ENCODE measurements at places on chromosomes 2 and 18.
A peak's percentile ranks its signal among the peaks of the same experiment; 100 is the strongest.

DNA sequence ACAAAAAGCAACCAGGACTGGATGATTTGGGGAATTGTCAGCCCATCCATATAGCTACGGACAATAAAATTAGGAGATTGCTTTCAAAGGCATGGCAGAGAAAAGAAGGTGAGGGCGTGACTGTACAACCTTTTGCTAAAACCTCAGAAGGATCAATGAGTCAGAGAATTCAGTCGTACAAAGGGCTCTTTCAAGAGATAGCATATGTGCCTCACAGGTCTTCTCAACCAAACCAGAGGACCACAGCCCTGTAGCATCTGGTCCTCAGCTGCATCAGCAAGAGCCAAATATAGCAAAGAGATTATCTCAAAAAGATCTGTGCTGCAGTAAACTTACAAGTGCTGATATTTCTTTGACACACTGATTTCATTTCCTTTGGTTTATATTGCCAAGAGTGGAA is 149.9 kb upstream of the RAB6C start:
- DNase-seq: no peak

DNA sequence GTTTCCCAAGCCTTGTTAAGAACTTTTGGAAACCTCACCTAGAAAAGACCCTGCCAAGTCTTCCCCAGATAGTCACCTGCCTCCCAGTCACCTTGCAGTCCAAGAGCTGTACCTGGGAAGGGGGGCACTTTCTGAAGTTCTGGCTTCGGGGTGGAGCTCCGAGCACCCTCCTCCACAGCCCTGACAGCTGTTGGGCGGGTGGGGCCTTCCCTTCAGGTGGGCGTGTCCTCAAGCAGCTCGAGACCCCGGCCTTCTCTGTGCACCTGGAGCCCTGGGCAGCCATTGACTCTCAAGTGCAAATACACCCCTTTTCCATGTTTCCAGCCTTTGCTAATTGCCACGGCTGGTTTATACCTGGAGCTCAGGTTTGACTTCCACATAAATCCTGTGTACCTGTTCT is 37.0 kb upstream of the IGFBP5 start:
- no peak for DNase-seq

DNA sequence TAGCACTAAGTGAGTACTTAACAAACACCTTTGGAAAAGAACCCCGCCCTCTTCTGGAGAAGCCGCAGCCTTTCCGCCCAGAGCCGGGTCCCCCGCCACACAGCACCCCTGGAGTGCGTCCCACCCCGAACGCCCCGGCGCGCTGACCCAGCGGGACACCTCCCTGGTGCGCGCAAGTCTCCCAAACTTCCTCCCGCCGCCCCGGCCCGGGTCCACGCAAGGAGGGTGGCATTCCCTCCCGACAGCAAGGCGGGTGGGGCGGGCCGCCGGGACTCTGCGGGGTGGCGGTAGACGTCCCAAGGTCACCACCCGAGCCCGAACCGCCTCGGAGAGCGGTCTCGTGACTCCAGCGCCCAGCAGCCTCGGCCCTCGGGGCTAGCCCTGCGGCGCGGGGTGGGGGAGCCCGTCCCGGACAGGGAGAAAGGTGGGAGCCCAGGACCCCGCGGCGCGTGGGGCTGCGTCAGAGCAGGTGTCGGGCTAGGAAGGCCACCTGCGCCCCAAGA is 598 bp downstream of the CCDC93 start:
- DNase-seq: peak; percentile 23

DNA sequence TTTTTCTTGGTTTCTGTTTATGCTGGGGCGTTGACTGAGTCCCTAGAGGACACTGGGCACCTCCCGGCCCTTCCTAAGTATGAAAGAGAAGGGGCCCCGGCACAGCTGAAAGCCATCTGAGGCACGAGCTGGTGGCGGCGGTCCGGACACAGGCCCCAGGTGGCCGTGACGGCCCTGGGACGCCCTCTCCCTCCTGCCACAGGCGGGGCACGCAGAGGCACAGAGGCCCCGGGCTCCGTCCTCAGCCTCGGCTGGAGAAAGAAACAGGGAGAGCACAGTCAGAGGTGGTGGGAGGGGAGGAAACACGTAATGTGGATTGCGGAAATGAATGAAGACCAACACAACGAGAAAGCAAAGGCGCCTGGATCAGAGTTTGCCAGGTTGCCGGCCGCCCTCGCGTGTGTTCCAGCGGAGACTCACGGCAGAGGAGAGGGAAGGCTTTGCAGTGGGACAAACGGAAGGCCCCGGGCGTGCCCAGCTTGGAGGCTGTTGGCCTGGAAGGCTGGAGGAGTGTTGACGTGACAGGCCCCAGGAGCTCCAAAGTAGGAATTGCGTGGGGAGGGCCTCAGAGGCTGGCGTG is 119.1 kb downstream of the PTGR3 start:
- no peak for DNase-seq

DNA sequence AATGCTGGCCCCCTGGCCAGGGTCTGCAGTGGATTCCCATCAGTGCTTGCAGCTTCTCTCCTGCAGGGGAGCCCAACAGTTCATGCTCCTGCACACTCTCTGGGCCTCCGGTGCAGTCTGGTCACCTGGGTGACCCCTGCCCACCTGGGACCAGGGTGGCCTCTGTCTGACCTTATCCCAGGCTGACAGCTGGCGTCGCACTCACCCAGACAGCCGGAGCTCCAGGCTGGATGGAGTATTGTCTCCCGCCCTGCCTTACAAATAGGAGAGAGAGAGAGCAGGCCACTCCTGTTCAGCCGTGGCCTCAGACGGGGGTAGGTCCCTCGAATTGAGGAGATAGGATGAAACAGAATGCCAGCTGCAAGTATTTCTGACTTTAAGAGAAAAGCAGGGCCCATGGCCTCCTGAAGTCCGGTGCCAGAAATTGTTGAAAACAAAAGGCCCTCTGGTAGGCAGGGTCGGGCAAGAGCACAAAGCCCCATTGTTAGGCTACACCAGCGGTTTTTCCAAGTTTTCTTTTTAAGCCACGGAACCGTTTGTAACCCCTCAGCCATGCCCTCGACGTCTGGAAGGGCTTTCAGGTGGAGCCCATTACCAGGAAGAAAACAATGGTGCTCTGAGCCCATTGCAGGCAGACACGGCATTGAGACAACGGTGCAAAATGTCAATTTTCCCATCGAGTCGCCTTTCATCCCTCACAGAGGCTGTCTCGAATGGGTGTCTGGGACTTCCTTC is 258.4 kb downstream of the BCL11A start:
- no peak for DNase-seq

- DNase-seq: no peak
Measured at GRCh38 chr18:32801228-32801627, 28.4 kb upstream of the KLHL14 start.

DNA sequence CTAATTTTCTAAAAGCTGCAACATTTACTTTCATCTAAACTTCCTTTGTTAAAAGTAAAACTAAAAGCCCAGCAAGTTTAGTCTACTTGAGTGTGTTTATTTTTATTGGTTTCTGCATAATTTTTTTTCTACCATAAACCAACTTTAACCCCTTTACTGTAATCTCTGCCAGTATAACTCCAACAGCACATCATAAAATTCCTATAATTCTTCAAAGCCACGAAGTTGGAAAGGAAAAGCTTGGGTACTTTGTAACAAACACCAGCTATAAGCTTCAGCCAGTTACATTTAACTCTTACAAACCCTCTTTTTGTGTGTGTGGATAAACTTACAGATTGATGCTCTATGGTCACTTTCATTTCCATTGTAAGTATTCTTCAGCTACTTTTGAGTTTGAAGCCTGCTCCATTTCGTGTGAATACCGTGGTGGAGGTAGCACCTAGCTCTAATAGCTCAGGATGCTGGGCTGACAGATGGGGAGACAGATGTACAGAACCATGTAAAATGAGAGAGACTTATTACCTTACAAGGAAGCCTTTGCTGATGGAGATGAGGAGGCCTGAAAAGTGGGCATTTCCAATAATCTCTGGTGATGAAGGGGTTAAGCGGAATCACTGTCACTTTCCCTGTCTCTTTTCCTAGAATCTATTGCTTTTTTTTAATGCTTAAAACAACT is 42.5 kb downstream of the ZEB2 start:
- no peak for DNase-seq

DNA sequence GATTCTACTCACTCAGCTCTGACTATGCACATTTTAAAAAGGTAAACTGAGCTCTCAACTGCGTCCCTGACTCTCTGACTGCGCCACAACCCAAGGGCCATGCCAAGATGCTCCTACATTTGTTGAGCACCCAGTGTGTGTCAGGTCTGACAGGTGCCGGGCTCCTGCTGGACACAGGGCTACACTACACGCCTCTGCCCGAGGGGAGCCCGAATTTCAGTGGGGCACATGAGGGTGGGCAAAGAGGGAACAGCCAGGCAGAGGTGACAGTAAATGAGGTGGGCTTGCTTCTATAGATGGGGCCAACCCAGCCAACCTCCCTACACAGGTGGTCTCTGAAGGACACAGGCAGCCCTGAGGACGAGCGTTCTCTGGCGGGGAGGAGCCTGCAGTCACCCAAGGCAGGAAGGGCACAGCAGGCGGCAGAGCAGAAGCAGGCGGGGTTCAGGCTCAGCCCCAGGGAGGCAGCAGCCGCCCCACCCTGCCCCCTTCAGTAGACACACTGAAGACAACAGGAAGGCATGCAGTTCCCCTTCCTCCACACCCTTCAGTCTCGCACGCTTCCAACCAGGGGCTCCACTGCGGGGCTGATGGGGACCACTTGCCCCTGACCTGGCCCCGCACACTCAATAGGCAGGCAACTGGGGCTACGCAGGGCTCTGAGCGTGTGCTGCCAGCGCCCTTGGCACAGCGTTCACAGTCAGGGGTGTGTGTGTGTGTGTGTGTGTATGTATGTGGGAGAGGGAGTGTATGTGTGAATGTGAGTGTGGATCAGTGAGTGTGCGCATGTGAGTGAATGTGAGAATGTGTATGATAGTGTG is 98.4 kb downstream of the UXS1 start:
- DNase-seq: peak; percentile 85

GRCh38 chr2:67169417-67170140 is 227.6 kb upstream of the ETAA1 start:
- no peak for DNase-seq

Measured in T-helper 2 cell (primary cell).